ENCODE measurements at places on chromosomes 12 and 14.

- no peak for DNase-seq
Measured at GRCh38 chr14:68463705-68464374, 329.0 kb downstream of the ZFP36L1 start.

GRCh38 chr14:100454437-100454836 lies 131.3 kb downstream of the SLC25A47 start:
- no peak for DNase-seq

- DNase-seq: no peak
Measured at GRCh38 chr14:74160763-74161162, 76.0 kb downstream of the LIN52 start.

DNA sequence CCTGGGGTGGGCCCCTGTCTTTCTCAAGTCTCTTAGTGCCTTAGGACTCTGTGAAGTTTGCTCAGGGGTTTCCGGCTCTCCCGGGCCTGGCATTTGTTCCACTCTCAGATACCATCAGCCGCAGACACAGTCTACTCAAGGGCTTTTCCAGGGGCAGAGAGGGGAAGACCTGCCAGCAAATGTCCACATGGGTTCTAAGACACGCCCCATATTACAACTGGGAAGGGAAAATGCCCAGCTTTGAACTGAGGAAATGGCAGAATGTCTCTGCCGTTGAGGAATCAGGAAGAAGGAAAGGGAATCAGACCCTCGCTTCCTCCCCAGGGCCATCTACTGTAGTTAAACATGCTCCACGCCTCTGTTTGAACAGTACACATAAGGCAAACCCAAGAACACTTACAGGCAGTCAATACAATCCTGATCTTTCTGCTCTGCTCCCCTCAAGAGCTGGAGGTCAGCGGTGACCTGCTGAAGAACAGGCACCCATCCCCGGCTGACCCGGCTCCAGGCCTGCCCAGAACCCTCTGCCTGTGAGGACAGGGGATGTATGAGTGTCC lies 7.9 kb downstream of the CCDC85C start:
- no peak for DNase-seq

DNA sequence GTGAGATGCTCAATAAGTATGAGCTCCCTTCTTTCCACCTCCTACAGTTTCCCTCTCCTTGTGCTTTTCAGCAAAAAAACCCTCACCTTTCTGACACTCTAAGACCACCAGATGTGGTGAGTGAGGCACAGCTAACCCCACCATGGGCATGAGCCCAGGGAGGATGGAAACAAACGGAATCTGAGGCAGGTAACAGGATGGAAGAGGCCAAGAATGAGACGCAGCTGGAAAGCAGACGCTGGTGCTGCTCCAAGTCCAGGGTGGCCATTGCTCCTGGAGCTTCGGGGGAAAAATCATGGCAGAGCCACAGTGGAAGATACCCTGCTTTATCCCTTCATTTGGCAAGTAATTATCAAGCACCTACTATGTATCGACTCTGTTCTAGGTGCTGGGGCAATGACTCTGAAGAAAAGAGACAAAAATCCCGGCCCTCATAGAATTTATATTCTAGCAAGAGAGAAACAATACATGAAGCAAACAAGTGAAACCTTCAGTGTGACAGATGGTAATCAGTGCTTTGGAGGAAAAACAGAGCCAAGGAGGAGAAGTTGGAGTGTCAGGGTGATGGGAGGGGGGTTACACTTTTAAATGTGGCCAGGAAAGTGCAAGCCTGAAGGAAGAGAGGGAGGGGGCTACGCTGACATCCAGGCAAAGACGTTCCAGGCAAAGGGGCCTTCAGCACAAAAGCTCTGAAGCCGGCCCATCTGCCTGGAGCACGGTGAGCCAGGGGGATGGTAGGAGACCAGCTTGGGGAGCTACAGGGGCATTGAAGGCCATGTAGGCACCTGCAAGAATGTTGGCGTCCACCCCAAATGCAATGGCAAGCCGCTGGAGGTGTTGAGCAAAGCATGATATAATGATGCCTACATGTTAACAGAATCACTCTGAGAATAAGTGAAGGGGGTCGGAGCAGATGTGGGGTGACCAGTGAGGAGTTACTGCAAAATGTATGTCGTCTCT lies 154.2 kb downstream of the DPF3 start:
- no peak for DNase-seq

DNA sequence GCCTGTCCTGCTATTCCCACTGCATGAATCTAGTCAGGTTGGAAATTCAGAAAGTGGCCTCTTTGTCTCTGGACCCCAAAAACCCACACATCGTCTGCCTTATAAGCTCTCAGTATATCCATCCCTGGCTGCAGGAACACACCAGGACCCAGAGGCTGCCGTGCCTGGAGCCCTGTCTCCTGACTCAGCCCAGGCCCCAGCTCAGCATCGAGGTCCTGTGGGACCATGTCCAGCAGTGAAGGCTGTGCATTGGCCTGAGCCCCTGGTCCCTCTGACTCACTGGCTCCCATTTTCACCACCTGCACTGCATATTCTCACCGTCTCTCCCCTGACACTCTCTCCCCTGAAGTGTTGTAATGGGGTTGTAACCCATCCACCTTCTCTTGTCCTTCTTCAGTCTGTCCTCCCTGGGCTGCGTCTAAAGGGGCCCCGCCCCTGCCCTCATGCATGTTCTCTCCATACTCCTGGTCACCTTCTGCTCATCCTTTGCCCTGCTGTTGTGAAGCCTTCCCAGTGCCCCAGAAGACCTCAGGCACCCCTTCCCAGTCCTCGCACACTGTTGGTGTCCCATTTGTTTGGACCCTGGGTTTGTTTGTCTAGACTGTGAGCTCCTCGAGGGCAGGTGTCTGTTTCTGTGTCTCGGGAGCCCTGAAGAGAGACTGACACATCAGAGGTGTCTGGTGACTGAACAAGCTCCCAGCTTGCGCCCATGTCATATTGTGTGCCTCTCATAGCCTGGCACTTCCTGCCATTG lies 43.8 kb downstream of the EVL start:
- no peak for DNase-seq

DNA sequence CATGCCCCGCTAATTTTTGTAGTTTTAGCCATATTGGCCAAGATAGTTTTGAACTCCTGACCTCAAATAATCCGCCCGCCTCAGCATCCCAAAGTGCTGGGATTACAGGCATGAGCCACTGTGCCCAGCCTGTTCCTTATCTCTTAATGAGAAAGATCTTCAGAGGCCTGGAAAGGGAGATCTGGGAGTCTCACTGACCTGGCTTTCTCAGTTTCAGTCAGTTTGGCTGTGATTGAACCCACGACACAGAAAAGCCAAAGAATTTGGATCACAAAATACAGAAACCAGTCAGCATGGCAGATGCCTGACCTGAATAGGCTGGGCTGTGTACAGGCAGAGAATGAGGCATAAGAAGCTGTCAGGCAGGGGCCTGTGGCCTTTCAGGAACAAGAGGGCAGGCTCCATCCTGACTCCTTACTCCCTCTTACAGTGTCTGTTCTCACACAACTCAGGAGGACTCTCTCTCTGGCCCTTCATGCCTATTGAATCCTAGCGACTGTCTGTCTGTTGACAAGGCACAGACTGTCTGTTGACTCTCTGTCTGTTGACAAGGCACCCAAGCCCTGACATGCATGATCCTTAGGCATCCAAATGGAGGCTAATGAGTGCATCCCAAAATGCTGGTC lies 366.5 kb upstream of the CCDC196 start:
- DNase-seq: no peak

DNA sequence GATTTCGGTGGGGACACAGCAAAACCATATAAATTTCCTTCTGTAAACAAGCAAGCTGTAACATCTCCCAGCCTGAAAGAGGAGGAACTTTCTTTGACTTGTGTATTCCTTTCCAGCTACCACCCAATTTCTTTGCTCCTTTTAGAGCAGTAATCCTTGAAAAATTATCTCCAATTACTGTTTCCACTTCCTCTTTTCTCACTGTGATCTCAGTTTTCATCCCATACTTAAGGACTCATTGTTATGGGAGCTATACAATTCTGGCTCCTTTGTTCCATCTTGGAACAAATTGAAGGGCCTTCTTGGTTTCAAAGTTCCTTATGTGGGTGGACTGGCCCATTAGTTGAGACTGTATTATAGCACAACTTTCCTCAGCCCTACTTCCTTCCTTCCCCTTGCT lies 152.6 kb downstream of the AKAP6 start:
- no peak for DNase-seq

- DNase-seq: no peak
Measured at GRCh38 chr14:76848879-76849278, 22.7 kb downstream of the LRRC74A start.

GRCh38 chr12:127245009-127245408 lies 1022.0 kb upstream of the TMEM132C start:
- DNase-seq: no peak

DNA sequence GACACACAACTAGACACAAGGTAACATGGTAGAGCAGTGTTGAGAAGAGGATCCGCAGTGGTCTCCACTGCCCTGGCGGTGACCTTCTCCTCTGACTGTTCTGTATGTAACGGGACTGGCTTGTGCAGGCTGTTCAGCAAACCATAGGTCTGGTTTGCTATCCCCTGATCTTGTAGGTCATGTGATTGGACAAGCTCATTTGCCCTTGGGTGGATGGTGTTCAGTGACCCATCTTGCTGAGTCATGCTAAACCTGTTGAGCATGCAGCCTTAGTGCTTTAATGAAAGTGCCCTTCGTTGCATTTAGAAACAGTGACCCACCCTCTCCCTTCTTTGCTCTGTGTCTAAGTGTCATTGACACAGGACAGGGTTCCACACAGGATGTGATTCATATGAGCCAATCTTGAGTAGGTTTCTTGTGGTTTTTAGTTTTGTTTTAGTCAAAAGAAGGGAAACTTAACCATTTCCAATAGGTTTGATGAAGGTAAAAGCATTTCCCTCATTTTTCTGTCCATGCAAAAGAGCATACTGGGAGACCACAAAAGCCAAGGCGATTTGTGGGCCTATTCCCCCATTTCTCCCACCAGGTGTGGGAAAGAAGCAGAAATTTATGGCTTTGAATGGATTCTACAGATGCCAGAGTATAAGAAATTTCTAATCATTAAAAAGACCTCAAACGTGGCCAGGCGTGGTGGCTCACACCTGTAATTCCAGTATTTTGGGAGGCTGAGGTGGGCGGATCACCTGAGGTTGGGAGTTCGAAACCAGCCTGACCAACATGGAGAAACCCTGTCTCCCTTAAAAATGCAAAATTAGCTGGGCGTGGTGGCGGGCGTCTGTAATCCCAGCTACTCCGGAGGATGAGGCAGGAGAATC lies 32.6 kb upstream of the HIF1A start:
- DNase-seq: no peak

DNA sequence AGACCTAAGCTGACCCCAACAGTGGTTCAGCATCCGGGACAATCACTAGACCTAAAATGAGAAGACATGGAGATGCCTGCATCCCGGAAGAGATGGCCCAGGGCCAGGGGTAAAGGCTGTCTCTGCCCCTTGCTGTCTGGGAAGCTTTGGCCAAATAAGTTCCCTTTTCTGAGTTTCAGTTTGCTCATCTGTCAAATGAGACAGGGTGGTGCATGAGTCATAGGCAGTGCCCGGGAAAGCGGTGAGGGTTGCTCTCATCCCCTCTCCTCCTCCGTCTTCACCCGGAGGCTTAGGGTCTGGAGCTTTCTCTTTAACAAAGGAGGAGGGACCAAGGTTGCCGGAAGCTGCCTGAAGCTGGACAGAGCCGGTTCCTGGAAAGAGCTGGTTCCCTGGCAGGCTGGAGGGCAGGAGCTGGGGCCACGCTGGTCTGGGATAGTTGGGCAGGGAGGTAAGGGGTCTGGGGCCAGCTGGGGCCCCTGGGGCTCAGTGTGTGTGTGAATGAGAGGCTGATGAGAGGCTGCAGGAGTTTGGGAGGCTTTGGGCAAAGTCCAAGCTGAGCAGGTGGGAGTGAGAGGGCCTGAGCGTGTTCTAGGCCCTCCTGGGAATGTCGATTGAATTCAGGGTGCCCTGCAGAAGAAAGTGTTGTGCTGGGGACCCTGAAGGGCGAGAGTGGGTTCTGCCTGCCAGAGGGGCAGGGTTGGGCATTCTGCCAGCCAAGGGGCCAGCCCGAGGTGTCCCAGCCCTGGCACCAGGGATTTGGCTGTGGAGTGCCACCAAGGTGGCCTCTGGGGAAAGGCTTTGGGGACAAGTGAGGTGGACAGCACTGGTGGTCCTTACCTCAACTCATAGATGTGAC lies at the start of gene SDSL:
Gene SDSL, plus strand, starts transcription at position 351 of the 856 bp plus-strand sequence. CDS start 5,603 bp downstream, outside the sequence.
- peak; percentile 17 for DNase-seq

- DNase-seq: no peak
Measured at GRCh38 chr12:102528111-102528510, 47.7 kb upstream of the IGF1 start.

- no peak for DNase-seq
Measured at GRCh38 chr14:28870033-28870564, 103.5 kb downstream of the FOXG1 start.

DNA sequence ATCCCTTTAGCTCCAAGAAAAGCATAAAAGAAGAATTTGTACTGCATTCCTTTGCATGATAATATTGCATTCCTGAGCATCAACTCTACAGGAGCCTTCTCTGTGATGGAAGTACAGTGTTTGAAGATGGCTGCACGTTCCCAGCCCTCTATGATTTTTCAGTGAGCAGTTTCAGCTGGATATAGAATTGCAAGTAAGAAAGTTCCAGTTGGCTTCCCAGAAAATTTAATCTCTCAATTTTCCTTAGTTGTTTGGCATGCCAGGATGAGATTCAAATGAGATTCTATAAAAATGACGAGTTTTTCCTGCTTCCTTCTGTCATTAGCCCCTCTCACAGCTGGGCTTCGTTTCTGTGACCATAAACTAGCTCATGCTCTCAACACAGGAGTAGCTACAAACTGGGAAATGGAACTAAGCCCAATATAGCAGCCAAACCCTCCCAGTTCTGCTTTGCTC lies 109.9 kb downstream of the TTC8 start:
- no peak for DNase-seq

DNA sequence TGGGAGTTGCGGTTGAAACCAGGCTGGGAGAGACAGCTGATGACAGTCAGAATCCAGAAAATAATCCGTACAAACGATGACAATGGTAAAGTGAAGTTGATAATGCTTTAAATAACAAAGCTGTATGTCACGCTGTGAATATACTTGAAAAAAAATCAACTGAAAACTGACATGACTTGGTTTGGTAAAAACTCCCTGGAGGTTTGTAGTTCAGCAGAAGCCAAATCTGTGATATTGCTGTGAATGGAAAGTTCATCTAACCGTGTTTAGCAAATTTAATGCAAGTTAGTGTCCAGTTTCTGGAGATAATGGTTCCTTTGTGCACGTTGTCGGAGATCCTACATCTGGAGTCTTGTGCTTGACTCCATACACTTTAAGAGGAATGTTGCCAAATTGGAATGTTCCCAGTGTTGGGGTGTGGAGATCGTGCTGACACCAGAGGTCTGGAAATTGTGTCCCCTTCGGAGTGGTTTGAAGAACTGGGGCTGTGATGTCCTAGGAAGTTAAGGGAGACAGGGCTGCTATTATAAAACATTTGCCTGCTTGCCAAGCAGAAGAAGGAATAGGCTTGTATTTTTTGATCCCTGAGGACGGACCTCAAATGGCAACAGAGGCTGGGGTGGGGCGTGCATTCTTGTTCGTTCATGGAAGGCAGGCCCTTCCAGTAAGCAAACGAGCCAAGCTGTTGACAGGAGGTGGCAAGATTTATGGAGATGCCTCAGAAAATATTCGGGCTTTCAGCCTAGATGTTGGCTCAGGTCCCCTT lies 30.6 kb downstream of the PPFIBP1 start:
- DNase-seq: no peak

Measured in activated T-cell treated with anti-CD3 and anti-CD28 coated beads for 48 hours (primary cell).